Stimulated activated CD8-positive, alpha-beta memory T cell treated with anti-CD3 and anti-CD28 coated beads, Interleukin-15, amount 100 ng/mL, for 24 hours (primary cell): ENCODE measurements at places on chromosomes 16 and 17.

GRCh38 chr17:62899361-62899760, 66.7 kb upstream of the TANC2 start:
- no peak for DNase-seq

- no peak for DNase-seq
Measured at GRCh38 chr17:55238931-55239297, 25.8 kb upstream of the HLF start.

DNA sequence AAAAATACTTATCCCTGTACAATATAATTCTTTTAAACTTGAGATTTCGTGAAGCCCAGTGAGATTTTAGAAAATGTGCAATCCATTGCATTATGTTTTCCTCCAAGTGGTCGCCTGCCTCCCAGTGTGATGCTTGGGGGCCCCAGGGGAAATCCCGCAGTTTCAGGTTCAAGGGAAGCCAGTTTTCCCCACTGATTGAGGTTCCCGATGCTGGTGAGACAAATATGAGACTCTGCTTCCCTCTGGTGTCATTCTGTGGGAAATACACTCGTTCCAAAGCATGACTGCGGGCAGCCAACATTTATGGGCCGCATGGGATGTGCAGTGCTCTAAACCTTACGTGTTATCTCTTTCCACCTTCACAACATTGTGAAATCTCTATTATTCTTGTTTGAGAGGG, 200.8 kb downstream of the PRKCB start:
- DNase-seq: no peak

- DNase-seq: no peak
Measured at GRCh38 chr16:21179126-21179982, 20.9 kb downstream of the LDAF1 start.

DNA sequence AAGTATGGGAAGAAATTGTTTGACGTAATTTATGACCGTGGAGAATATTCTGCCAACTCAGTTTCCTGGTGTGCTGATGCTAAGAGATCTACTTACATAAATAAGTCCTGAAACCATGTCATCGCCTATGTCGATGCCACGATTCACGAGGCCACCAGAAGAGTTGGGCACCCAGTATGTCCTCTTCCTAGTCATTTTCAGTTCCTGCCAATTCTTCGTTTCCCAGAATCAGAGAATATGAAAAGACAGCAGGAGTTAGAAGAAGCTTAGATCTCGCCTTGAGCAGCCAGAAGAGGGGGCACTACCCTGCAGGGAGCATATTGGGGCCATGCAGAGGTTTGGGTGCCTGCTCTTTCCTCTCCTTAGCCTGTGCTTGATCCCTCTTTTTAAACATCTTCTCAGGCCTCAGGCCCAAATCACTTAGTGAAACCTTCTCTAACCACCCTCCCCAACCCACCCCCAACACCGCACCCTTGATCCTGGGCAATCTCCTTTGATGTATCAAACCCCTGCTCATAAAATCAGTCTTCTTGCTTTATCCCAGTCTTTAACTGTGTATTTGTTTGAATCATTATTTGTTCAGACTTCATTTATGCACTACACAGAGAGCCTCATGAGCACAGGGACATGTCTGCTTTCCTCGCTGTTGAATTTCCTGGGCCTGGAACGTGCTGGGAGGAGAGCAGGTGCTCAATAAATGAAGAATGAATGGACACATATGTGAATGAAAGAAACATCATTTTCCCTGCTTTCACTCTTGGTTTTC, 12.2 kb upstream of the LONP2 start:
- no peak for DNase-seq

DNA sequence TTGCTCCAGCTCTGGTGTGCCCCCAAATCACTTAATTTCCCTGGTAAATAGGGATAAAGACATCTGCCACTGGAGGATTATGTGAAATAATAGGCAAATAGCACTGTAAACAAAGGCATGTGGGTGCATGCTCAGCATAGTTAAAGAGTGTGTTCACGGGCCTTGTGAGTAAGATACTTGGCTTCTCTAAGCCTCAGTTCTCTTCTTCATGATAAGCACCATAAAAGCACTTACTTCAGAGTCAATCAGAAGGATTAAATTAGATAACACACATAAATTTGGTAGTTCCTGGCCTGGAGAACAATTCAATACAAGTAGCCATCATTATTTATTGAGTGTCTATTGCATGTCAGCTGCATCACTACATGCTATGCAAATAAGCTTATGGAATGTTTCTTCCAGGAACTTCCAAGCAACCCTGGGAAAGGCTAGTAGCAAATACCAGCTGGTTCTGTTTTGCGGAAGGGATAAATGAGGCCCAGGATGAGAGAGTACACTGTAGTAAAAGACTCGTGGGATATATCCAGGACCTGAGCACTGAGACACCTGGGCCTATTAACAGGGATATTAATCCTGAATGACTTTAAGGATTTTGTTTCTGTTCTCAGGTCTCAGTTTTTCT, 14.5 kb downstream of the CCL11 start:
- no peak for DNase-seq

DNA sequence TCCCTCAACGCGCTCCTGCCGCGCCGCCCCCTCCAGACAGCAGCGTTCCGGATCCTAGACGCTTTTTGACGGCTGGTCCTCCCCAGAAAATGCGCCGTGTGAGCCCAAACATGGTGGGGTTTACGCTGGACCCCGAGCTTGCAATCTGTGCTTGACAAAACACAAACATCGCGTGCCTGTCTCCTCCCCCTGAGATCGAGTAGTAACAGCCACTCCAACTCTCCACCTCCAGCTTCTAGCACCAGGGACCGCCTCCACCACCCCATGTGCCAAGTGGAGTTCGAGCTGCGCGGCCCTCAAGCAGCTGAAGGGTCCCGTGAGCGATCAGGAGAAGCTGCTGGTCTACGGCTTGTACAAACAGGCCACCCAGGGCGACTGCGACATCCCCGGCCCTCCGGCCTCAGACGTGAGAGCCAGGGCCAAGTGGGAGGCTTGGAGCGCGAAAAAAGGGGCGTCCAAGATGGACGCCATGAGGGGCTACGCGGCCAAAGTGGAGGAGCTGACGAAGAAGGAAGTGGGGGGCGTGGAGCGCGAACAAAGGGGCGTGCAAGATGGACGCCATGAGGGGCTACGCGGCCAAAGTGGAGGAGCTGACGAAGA, 656 bp upstream of the GEMIN4 start:
- peak; percentile 13 for DNase-seq

DNA sequence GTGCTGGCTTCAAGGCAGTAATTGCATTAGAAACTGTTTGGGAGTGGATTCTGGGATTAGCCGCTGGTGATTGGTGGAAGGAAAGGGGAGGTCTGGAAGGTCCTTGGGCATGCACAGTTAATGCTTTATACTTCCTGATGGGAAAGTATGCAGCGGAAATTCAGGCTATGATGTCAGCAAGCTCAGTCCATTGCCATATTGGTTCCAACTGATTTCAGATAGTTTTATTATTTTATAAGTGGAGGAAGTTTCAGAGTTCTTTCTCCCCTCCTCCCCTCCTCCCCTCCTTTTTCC, 8.1 kb upstream of the CMTR2 start:
- no peak for DNase-seq

GRCh38 chr16:83974475-83974874, 6.4 kb downstream of the NECAB2 start:
- no peak for DNase-seq

DNA sequence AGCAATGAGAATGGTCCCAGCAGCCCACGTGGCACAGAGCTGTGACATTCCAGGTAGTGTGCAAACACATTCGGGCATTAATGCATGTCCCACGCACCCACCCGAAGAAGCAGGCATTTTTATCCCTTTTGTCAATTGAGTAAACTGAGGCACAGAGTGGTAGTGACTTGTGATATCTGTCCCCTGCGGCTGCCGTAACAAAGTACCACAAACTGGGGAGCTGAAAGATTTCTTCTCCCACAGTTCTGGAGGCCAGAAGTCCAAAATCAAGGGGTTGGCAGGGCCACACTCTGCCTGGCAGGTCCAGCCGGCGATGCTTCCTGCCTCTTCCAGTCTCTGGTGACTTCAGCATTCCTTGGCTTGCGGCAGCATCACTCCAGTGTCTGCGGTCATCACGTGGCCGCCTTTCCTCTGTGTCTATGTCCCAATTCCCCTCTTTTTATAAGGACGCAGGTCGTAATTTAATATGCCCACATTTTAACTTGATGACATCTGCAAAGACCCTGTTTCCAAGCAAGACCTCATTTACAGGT, 221.9 kb upstream of the GSE1 start:
- no peak for DNase-seq

GRCh38 chr17:43814714-43815113, 18.2 kb downstream of the MPP3 start:
- no peak for DNase-seq

DNA sequence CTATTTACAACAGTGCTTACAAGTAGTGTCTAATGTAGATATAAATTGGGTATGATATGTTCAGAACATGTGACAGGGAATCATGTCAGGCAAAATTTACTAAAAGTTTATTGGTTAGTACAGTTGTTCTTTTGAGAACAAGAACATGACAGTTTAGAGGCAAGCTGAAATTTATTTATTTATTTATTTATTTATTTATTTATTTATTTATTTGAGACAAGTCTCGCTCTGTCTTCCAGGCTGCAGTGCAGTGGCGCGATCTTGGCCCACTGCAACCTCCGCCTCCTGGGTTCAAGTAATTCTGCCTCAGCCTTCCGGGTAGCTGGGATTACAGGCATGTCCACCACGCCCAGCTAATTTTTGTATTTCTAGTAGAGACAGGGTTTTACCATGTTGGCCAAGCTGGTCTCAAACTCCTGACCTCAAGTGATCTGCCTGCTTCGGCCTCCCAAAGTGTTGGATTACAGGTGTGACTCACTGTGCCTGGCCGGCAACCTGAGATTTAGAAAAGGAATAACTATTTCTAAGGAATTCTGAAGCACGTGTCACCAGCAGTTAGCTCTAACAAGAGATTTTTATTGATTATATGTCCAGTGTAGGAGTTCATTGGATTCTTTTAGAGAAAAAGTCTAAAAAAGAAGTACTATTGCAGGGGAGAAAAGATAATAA, 24.9 kb downstream of the MRTFB start:
- DNase-seq: no peak

DNA sequence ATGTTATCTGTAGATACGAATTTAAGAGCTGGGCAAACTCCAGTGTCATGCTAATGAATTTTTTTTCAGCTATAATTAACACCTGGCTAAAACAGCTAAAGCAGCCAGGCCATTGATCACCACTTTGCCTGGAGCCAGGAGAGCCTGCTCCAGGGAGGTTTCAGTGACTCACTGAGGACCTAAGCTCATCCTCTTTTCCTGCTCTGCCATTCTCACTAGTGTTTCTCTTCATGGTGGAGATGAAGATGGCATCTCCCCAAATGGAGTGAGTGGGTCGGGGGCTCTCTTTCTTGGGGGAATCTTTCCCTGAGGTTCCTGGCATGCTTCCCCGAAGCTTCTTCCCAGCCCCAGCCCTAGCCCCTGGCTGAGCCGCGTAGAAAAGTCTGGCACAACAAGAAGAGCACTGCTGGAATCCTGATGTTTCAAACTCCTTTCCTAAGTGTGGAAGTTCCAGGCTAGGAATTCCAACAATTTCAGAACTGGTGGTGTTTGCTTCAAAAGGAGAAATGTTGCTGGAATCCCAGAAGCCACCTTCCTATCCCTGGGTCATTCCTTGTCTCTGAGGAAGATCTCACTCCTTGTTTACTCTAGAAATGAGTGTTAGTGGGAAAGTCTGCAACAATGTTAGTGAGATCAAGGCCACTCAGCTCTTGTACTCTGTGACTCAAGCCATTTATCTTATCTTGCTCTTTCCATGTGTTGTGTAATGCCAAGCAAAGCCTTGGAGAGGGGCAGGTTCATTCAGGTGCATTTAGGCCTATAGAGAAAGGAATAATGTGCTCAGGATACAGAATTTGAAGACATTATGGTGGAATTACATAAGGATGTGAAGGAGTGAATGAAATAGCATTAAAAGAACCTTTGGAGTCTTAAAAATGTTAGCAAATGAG, 26.0 kb upstream of the B4GALNT2 start:
- DNase-seq: no peak

- DNase-seq: no peak
Measured at GRCh38 chr16:11655655-11656054, 12.6 kb upstream of the SNN start.

DNA sequence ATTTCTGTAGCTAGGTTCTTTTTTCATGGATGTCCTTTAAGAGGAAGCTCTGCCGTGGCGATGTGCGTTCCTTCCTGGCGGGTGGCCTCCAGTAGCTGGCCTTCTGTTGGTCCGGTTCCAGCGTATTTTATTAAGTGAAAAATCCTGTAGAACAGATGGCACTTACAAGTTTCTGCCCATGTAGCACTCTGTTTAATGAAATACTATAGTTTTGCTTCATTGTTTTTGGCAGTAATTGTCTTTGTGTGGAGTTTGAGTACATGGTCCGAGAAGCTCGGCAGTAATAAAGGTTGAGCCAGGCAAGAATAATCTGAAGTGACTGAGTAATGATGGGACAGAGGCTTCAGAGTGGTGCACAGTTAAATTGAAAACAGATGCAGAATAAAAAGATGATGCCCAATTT, 20.4 kb downstream of the USP10 start:
- no peak for DNase-seq

DNA sequence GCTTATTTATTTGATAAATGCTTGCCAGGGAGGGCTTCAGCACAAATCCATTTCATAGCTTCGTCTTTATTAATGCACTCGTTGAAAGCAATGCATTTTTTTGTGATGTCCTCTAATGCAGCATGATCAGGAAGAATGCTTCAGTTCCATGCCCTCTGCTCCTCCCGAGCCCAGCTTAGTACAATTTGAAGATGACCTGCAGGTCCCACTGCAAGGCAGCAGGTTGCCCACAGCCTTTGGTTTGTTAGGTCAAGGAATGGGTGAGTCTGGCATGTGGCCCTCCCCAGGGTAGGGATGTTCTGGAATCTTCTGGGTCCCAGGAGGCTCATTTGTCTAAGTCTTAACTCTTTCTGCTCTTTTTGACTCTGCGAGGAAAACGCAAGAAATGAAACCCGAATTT, 49.4 kb upstream of the MARCHF10 start:
- no peak for DNase-seq

GRCh38 chr17:58432806-58433573, 15.7 kb upstream of the RNF43 start:
- no peak for DNase-seq

GRCh38 chr16:3147046-3147756, 12.4 kb downstream of the ZNF213 start:
- DNase-seq: no peak

DNA sequence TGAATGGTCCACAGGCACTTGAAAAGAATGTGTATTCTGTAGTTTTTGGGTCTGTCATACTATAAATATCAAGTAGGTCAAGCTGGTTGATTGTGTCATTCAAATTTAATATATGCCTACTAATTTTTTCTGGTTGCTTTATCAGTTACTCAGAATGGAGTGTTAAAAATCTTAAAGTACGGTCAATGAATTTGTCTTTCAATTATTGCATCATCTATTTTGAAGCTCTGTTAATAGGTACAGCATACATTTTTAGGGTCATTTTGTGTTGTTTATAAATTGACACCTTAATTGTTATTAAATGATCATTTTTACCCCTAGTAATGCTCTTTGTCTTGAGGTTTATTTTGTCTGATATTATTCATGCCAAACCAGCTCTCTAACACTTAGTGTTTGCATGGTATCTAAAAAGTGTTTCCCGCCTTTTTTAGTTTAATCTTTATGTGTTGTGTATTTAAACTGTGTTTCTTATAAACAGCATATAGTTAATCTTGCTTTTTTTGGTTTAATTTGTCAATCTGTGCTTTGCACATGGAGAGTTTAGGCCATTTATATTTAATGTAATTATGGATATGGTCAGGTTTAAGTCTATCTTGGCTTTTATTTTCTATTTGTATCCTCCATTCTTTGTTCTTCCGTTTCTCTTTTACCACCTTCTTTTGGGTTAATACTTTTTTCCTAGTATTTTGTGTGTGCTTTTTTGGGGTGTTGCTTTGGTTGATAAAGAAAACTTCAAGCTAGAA, 204.9 kb upstream of the EEF2KMT start:
- no peak for DNase-seq
